AG04450 (cell line): ENCODE measurements at places on chromosomes 13 and 19.

DNA sequence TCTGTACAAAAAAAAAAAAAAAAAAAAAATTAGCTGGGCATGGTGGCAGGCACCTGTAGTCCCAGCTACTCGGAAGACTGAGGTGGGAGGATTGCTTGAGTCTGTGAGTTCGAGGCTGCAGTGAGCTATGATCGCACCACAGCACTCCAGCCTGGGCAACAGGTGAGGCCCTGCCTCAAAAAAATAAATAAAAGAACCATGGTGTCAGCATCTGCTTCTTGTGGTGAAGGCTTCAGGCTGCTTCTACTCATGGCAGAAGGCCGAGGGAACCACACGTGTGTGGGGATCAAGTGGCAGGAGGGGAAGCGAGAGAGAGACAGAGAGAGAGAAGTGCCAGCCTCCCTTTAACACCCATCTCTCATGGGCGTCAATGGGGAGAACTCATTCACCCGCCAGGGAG, 13.5 kb downstream of the BCL3 start:
- no peak for DNase-seq

- no peak for DNase-seq
These were observed 18.3 kb upstream of the PNMA8C start for GRCh38 chr19:46447006-46447405.

GRCh38 chr19:46919324-46919723, 58.5 kb downstream of the ARHGAP35 start:
- no peak for DNase-seq

- peak; percentile 11 for DNase-seq
These were observed 23.8 kb upstream of the KLF12 start for GRCh38 chr13:74158028-74158427.

DNA sequence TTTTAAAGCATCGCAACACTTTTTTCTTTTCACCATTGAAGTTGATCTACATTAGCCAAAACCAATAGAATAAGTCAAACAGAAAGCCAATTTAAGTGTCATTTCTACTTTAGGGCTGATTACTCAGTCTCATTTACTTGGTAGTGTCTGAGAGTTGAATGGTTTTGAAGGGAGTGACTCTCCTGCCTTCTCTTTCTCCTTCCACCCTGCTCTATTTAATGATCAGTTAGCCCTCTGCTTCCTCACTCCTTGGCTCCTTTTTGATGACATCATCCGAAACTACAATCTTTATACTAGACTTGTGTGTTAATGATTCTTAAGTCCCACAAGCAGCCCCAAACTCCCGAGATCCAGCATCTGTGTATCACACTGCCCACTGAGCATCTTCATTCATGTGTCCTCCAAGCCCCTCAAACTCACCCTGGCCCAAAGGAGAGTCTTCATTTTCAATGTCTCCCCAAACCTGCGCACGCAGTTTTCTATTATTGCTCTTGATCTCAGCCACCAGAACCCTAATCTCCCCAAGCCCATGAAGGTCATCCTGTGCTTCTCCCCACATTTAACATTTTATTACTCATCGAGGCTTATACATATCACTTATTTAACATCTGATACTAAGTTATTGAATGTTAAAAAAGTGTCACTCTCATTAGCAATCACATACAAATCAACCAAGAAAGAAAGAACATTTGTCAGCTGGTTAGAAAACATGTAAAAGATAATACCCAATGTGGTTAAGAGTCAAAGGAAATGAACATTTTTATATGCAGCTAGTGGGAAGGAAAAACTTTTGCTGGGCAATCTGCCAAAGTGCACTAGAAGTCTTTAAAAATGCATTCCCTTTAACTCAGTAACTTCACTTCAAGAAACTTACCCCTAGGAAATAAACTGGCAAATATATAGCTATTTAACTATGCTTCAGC, 32.2 kb upstream of the ARGLU1 start:
- peak; percentile 36 for DNase-seq

DNA sequence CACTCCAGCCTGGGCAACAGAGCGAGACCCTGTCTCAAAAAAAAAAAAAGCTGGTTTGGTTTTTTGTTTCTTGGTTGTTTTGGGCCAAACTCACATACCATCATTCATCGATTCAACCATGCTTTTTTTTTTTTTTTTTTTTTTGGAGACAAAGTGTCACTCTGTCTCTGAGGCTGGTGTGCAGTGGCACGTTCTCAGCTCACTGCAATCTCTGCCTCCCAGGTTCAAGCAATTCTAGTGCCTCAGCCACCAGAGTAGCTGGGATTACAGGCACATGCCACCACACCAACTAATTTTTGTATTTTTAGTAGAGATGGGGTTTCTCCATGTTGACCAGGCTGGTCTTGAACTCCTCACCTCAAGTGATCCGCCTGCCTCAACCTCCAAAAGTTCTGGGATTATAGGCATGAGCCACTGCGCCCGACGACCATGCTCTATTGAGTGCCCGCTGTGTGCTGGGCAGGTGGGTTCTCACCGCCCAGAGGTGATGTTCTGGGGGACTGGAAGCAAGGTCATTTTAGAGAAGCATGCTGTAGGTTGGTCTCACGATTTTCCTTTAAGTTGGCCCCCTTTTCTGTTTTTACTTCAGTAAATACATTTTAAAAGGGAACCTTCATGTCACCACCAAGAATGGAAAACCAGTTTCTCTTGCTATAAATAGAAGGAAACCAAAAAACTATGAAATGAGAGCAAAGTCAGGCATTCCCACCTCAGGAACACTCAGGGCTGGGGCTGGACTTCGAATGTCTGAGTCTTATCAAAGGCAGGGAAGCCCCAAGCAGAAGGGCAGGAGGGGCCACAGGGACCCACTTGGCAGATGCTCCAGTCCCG, 8.3 kb upstream of the JUND start:
- no peak for DNase-seq

DNA sequence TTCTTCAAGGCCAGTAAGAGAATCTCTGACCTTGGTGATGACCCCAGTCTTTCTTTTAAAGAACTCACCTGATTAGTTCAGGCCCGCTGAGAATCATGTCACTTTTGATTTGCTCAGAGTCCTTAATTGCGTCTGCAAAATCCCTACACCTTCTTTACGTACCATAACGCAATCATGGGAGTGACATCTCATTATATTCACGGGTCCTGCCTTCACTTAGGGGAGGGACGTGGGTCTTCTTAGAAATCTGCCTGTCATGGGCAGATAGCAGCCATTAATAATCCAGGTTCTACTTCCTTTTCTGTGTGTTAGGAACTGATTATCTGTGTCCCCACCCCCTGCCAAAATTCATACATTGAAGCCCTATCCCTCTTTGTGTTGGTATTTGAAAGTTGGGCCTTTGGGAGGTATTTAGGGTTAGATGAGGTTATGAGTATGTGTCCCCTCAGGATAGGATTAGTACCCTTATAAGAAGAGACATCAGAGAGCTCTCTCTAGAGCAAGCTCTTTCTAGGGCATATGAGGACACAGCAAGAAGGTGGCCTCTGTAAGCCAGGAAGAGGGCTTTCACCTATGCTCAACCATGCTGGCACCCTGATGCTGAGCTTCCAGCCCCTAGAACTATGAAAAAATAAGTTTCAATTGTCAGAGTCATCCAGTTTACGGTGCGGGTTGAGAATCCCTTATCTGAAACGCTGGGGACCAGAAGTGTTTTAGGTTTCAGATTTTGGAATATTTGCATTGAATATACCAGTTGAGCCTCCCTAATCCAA, 9.9 kb downstream of the TPP2 start:
- no peak for DNase-seq

GRCh38 chr19:41255171-41255570, 9.0 kb upstream of the HNRNPUL1 start:
- DNase-seq, result no peak

- DNase-seq, result no peak
These were observed 9.3 kb downstream of the ADPRHL1 start for GRCh38 chr13:113443991-113444390.

GRCh38 chr19:38062959-38063761, 156.2 kb downstream of the SIPA1L3 start:
- DNase-seq, result no peak

- no peak for DNase-seq
These were observed 19.0 kb downstream of the PLIN4 start for GRCh38 chr19:4499318-4499717.

GRCh38 chr19:17235971-17236777, 9.5 kb downstream of the NR2F6 start:
- DNase-seq, result no peak

DNA sequence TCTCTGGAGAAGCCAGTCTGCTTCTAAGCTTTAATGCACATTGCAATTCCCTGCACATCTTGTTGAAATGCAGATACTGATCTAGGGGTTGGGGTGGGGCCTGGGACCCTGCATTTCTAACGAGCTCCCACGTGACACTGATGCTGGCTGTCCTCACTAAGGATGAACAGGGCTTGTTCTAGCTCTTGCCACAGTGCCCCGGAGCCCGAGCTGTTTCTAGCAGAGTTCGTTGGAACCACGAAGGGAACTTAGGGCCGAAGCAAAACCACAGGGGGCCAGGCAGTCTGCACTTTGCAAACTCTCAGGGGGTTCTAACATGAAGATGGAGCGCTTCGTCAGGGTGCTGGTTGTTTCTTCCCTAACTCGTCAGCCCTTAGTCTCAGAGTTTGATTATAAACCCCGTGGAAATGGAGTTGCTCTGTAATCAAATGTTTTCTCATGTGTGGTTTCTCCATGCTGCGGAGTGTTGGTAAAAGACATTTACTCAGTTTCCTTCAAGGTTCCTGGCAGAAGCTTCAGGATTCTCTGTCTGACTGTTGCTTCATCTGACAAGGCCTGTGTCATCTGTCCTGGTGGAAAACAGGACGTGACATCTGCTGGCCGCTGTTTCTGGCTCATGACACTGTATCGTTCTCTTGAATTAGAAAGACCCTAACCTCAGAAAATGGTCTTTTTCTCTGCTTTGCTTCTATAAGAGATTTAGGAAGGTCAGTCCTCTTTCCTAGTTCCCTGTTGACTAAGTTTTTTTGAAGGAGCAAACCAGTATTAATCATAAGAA, 221.5 kb downstream of the TEX29 start:
- DNase-seq, result no peak

DNA sequence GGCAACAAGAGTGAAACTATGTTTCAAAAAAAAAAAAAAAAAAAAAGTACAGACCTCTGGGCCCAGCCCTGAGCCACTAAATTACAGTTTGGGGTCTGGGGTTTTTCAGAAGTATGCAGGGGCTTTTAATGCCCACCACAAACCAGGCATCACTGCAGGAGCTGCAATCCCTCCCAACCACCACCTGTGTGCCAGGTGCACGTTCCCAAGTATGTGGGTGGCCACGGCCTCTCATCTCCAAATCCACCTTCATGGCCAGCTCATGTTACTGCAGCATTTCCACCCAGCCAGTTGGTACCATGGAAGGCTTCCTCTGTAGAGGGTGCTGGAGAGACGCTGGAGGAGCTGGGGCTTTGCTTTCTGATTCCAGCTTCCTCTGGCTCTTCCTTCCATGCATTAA, 26.5 kb downstream of the CEP89 start:
- DNase-seq, result no peak

DNA sequence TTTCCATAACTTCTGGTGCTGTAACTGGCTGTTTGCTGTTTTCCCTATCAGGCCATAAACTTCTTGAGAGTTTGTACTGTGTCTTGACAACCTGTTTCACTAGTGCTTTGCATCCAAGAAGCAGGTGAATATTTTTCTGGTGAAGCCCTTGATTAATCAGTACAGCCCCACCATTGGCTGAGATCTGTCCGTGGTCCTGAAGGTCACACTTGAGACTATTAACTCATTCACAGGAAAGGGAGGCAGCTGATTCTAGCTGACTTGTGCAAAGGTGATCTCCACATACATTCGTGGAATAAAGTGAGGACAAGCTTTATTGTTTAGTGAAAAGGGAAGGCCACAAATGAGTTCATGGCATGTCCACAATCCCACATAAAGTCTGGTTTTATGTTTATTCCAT, 61.4 kb upstream of the ZNF835 start:
- DNase-seq, result no peak

- peak; percentile 82 for DNase-seq
These were observed at the start of gene RASL11A for GRCh38 chr13:27270594-27271520. RASL11A (plus strand) TSS chr13:27270830; CDS start chr13:27270945, 115 bp downstream.

- no peak for DNase-seq
These were observed 105.4 kb downstream of the WDFY2 start for GRCh38 chr13:51689663-51689996.

DNA sequence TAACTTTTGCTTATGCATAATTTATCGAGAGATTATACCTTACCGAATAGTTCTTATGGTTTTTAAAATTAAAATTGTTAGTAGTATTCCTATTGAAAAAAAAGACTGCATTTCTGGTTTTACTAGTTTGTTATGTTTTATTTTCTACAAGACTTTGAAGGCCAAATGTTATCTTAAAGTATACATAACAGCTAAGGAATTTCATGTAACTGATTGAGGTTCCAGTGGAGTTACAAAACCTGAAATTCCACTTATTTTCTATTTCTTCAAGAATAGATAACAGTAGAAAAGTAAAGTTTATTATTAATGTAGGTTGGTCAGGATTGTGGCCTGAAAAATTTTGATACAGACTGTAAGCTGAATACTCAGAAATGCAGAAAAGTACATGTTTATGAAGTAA, 1216.0 kb upstream of the PCDH20 start:
- no peak for DNase-seq

DNA sequence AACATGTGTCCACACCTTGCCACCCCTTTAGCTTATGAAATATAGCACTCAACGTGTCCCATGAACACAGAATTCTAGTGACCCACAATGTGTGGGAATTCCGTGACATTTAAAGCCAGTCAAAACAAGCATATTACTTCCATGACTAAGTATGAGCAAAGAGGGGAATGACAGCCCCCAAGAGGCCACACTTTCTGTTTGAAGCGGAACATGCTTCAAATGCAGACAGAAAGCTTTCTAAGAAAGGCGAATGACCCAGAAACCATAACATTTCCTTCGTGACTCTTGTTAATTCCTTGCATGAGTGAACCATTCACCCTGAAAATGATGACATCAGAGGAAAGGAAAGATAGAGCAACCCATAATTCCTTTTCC, 122.0 kb upstream of the FNDC3A start:
- no peak for DNase-seq

- peak; percentile 38 for DNase-seq
These were observed 66.0 kb downstream of the TEX26 start for GRCh38 chr13:30998136-30999088.
